A172 (cell line): ENCODE measurements at places on chromosomes 1 and 21.

DNA sequence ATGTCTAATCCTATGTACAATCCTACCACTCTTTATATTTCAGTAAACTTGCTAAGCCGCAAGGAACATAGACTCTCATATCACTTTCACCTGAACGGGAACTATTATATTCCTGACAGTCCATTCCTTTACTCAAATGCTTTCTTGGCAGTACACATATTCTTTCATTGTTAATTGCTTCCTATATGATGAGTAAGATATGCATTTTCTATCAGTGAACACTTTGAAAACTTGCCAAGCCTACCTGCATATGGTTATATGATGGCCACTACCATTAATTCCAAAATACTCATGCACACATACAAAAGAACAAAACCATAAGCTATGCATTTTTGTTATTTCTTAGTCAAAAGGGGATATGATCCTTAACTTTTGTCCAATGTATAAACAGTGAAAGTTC is 341.5 kb downstream of the VAV3 start:
- DNase-seq, result no peak

- DNase-seq, result no peak
Measured at GRCh38 chr21:45591619-45592207, 49.5 kb upstream of the SLC19A1 start.

DNA sequence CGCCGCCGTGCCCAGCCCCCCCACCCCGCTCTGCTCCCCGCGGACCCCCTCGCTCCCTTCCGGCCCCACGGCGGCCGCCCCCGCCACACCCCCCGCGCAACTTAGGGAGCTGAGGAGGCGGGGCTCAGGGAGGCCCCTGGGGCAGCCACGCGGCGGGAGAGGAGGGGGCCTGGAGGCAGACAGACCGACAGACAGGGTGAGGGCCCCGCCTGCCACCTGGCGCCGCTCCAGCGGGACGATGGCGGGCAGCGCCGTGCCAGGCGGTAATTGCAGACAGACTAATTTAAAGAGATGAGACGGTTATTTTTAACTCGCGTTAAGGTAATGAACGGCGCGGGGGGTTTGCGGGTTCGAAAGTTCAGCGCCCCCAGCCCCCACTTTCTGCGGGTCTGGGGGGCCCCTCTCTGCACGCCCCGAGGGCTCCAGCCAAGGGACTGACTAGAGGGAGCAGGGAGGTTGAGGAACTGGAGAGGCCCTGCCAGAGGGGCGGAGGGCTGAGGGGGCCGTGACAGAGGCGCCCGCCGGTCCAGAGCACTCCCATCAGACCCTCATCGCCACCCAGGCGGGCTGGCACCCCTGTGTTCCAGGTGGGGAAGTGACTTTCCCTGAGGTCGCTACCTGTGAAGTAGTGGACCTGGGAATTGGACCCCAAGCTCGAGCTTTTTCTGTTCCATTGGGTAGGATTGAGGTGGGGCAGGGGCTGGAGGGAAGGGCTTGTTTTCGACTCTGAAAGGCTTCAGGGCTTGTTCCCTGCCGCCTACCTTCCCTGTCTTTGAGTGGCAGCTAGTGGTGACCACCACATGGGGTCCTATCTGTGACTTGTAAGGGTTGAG is 5.4 kb downstream of the FOXO6 start:
- no peak for DNase-seq

DNA sequence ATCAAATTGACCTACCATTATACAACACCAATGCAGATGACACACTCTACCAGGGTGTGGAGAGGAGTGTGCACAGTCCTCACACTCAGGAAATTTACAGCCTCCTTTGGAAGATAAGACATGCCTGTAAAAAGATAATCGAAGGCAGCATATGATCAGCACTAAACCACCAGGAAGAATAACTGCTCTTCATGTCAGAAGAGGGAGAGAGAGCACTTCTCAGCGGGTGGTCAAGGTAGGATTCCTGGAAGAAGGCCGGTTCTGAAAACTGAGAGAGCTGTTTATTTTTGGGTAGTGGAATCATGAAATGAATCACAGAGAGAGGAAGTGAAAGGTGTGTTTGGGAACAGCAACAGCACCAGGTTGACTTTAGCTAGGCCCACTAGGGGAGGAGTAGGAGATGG is 14.0 kb upstream of the ZNF697 start:
- DNase-seq, result no peak

DNA sequence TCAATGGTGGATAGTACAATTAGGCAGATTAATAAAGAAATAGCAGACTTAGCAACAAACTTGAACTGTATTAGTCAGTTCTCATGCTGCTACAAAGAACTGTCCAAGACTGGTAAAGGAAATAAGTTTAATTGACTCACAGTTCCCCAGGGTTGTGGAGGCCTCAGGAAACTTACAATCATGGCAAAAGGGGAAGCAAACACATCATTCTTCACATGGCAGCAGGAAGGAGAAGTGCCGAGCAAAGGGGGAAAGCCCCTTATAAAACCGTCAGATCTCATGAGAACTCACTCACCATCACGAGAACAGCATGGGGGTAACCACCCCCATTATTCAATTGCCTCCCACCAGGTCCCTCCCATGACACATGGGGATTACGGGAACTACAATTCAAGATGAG is 27.1 kb upstream of the PDE4B start:
- no peak for DNase-seq

- DNase-seq, result no peak
Measured at GRCh38 chr1:45103534-45103933, 91.5 kb downstream of the UROD start.

DNA sequence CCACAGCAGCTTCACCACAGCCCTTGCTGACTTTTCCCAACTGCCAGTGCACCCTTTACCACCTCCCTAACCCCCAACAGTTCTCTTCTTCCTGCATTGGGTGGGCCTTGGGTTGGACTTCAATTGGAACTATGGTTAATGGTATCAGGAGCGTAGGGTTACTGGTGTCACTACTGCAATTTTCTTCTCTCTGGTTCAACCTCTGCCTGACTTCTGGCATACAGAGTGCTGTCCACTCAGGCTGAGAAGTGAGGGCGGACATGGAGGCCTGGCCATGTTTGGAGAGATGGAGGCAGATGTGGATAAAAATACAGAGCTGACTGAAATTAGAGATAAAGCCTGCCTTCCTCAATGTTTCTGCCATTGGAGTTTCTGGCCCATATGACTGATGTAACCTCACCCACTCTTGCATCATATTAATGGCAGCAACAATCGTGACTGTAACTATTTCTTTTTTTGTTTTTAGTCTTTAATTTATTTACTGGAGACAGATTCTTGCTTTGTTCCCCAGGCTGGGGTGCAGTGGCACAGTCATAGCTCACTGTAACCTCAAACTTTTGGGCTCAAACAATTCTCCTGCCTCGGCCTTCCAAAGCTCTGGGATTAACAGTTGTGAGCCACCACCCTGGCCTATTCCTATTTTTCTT is 87.8 kb downstream of the NAV1 start:
- DNase-seq, result no peak

GRCh38 chr1:65769636-65770035 is 23.1 kb upstream of the PDE4B start:
- DNase-seq, result no peak

GRCh38 chr1:205458777-205459566 is 3.1 kb upstream of the BLACAT1 start:
- DNase-seq, result peak; percentile 74

DNA sequence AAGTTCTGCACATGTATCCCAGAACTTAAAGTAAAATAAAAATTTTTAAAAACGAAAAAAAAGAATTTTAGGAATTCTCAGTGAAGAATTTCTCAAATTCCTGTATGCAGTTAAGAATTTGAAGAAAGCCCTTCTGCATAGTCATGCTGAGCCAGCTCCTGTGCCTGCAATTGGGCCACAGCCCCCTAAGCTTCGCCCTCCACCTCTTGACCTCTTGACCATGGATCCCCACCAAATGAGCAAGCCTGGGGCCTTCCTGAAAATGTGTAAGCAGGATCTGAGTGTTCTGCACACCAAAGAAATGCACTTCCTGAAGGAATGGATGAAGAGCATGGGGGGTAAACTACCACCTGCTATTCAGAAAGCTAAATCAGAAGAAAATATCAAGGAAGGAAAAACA is 52.0 kb downstream of the NBPF6 start:
- no peak for DNase-seq
